ENCODE measurements at places on chromosomes 5 and 9.

DNA sequence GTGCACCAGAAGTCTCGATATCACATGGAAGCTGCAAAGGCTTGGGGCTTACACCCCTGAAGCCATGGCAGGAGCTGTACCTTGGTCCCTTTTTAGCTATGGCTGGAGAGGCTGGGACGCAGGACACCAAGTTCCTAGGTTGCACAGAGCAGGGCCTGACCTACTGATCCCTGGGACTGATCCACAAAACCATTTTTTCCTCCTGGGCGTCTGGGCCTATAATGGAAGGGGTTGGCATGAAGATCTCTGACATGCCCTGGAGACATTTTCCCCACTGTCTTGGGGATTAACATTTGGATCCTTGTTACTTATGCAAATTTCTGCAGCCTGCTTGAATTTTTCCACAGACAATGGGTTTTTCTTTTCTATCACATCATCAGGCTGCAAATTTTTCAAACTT lies 286.7 kb upstream of the PTPRD start:
- DNase-seq = no peak

- no peak for DNase-seq
These were observed 618.4 kb downstream of the CDH18 start for GRCh38 chr5:19369561-19369960.

GRCh38 chr5:73686912-73687311 lies 60.9 kb downstream of the ARHGEF28 start:
- no peak for DNase-seq

DNA sequence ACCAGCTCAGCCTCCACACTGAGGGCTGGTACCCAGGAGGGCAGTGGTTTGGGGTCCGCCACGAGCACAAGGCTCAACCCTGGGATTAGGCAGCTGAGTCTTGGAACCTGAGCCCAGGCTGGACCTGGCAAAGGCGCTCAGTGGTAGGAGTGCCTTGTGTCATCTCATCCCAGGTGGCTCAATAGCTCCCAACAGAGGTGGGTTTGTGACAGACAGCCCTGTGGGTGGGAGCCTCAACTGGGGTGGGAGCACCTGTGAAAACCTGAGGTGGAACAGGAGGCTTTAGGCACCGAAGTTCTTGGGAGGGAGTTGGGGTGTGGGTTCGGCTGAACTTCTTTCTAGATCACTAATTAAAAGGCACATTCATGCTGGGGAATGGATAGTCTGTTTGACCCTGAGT lies 35.2 kb upstream of the SMU1 start:
- no peak for DNase-seq

- DNase-seq = no peak
These were observed 120.7 kb upstream of the PCA3 start for GRCh38 chr9:76643399-76644117.

DNA sequence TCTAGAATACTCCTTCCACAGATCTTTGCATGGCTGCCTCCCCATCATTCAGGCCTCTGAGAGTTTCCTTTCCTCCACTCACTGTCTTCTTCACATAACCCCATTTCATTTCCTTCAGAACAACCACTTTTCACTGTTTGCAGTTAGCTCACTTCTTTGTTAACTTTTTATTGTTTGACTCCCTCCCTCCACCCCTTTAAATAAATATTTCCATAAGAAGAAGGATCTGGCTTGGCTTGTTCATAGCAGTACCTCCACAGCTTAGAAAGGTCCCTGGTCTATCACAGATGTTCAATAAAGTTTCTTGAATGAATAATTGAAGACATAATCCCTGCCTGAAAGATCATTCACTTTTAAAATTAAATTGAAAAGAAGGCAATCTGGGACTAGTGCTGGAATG lies 661.6 kb downstream of the ACTL7B start:
- DNase-seq = no peak

DNA sequence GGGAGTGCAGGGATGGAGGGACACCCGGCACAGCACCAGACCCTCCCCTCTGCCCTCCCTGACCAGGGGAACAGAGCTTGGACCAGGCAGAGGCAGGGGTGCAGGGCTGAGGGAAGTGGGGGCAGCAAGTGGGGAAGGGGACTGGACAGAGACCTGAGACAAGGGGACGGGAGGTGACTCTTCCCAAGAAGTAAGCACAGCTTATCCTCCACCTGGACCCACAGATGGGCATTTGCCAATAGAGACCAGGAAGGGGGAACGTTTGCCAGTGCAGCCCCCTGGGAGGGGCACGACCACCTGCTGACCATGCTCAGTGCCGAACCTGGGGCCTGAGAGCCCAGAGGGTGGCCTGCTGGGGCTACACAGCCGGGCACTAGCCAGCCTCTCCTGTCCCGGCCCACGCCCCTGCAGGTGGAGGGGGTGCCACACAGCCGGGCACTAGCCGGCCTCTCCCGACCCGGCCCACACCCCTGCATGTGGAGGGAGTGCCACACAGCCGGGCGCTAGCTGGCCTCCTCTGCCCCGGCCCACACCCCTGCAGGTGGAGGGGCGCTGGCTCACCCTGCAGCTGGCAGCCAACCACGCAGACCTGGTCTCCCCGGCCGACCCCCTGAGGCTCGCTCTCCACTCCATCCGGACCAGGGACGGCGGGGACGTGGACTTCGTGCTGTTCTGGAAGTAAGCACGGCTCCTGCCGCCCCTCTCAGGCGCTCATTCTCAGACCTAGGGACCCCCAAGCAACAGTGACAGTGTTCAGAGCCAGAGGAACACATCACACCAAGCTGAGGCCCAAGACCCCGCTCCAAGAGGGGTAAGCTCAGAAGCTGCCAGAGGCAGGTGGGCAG lies 24.3 kb downstream of the GLT6D1 start:
- DNase-seq = no peak

- DNase-seq = no peak
These were observed 241.9 kb downstream of the SAXO1 start for GRCh38 chr9:18791074-18791473.

GRCh38 chr9:27003426-27004077 lies 1.9 kb downstream of the LRRC19 start:
- DNase-seq = no peak

DNA sequence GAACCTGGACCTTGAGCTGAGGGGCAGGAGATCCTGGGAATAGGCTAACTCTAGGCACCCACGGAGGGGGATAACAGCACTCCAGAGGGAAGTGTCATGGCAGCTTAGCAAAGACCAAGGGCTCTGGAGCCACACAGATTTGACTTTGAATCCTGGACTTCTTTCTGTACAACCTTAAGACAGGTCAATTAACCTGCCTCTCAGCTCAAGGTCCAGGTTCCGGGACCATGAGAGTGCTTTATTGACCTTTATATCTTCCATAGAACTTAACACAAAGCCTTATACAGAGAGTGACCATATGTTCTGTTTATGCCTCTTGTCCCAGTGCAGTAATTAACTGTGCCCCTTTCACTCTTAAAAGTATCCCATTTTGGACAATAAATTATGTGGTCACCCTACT lies 90.5 kb upstream of the LRRTM2 start:
- DNase-seq = no peak

DNA sequence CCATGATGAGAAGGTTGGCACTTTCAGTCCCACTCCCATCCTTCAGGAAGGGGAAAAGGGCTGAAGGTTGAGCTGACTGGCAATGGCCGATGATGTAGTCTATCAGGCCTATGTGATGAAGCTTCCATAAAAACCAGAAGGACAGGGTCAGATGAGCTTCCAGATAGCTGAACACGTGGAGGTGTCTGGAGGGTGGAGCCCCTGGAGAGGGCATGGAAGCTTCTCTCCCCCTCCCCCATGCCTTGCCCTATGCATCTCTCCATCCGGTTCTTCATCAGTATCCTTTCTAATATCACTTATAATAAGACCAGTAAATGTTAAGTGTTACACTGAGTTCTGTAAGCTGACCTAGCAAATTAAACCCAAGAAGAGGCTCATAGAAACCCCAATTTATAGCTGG lies 32.6 kb upstream of the SMU1 start:
- DNase-seq = no peak

DNA sequence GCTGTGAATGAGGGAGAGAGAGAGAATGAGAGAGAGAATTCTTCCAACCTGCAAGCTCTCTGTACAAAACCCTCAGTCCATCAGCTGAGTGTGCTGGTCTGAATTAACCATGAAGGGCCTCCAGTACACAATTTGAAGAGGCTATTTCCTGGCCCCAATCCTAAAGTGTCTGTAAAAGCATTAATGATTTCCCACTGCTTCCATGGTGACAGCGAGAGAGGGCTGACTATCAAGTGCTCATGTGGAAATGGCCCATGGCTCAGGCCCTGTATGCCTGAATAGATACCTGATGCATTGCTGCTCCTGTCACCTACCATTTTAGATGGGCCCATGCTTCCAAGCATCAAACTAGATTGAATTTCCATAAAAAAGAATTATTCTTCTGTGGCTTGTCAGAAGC lies 592.4 kb downstream of the KIF4B start:
- DNase-seq = no peak

- no peak for DNase-seq
These were observed 199.5 kb downstream of the MAST4 start for GRCh38 chr5:66795682-66796081.

DNA sequence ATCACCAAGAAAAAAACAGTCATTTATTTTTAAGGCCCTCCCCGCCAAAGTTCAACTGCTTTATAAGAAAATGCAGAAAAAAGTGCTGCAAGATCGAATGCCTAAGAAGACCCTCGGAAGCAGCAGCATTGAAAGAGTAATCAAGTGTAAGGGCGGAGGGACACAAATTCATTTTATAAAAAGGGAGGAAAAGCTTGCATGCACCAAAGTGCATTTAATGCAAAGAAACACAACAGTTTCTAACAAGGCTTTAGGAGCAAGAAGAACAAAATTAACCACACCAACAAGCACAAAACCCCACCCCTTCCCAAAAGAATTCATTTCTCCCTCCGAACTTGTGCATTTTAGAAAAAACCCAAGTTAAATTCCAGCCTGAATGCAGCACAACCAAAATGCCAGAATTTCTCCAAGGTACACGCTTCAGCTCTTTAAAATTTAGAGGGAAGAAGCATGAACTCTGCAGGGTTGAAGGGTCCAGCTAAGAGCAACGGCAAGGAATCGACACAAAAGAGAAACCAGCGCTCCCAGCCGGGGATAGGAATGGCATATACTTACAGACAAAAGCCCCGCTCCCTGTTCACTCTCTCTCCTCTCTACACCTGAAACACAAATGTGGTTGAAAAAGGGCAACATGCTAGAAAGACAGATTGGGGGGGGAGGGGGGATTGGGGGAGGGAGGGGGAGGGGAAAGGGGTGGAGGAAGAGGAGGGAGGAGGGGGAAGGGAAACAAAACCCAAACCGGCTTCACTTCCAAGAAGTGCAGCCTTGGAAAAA lies at the start of gene NREP:
NREP (minus strand) TSS at position 614 of the 774 bp plus-strand sequence. CDS start 1,422 bp downstream, outside the sequence.
- no peak for DNase-seq

DNA sequence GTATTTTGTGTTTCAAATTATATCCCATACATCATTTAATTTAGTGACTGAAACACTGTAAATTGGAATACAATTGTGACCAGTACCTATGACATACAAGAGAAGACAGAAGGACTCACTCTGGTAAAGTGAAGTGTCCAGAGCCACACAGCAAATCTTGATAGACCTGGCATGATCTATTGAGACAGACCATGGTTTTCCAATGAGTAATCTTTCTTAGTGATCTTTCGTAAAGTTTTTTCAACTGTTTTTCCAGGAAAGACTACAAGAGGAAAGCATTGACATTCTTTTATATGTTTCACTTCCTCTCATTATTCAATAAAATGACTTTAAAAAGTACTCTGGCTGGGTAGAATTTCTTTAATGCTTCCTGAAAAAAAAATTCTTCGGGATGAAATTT lies 43.3 kb upstream of the ALDH1A1 start:
- no peak for DNase-seq

DNA sequence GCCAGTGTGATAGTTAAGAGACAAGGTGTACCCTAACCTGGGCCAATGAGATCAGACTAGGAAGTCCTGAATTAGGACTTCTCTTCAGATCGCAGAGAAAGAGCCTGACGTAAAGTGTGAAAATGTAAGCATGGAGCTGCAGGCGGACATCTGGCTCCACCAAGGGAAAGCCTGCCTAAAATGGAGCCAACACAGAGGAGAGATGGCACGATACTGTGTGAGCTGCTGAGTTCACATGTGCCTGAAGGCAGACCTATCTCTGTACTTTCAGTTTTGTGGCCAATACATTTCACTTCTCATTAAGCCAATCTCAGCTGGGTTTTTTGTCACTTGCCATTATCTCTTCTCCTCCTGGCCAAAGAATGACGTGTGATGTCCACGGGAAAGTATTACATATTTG lies 210.5 kb downstream of the ELAVL2 start:
- no peak for DNase-seq

GRCh38 chr9:15096972-15097371 lies 186.7 kb upstream of the FREM1 start:
- DNase-seq = no peak

DNA sequence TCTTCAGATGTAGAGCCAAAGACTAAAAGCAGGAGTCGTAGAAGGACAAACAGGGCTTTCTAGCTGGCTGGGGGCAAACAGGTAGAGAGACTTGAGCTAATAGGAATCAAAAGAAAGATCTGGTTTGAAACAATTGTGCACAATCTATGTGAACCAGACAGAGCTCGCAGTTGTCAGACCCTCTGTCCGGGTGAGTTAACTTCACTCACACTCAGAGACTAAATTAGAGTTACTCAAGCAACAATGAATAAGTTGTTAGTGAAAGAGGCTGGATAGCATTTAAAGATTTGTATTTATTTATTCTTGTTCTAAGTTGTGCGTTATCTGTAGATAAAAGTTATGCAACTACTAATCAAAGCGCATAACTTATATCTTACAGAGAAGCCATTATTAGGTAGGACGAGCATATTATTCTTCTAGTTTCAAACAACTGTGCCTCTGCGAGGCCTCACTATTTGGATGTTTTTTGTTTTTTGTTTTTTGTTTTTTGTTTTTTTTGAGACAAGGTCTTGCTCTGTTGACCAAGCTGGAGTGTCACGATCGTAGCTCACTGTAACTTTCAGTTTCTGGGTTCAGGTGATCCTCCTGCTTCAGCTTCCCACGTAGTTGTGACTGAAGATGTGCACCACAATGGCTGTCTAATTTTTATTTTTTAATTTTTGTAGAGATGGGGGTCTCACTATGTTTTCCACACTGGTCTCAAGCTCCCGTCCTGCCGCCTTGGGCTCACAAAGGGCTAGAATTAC lies 13.2 kb upstream of the LNPEP start:
- no peak for DNase-seq

DNA sequence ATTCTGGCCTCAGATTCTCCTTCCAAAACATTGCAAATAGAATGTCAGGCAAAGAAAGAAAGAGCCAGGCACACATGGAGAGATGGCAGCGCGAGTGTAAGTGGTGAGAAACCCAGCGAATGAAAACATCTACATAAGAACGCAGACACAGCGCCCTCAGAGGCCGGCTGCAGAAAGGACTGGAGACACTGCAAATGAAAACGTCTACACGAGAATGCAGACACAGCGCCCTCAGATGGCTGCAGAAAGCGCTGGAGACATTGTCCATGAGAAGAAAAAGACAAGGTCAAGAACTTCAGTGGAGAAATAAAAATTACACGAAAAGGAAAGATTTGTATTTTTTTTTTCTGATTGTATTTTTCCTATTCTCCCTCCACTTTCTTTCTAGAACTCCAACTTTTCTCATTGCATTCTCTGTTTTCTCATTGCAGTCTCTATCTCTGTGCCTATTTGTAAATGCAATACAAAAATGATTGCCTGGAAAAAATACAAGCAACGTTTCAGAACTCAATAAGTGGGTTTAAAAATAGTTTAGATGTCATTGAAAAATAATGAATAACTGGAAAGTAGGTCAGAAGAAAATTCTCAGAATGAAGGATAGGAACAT lies 117.9 kb upstream of the LPCAT1 start:
- peak; percentile 93 for DNase-seq

GRCh38 chr5:6222121-6222520 lies 156.2 kb downstream of the MED10 start:
- no peak for DNase-seq

Measured in AG20443 (cell line).